ENCODE measurements at places on chromosomes 6 and 20. TPM values are rescaled to one million over a fixed set of nuclear protein-coding genes. Genes with fewer than 3 reads are reported as not detected.

The HLA-DPB1 gene
- 62.2 TPM for polyA plus RNA-seq

- DNase-seq, result no peak
These were observed 191.0 kb downstream of the IBTK start for GRCh38 chr6:82056567-82056966.

GRCh38 chr20:49699200-49699992 is 14.3 kb downstream of the B4GALT5 start:
- DNase-seq, result no peak

DNA sequence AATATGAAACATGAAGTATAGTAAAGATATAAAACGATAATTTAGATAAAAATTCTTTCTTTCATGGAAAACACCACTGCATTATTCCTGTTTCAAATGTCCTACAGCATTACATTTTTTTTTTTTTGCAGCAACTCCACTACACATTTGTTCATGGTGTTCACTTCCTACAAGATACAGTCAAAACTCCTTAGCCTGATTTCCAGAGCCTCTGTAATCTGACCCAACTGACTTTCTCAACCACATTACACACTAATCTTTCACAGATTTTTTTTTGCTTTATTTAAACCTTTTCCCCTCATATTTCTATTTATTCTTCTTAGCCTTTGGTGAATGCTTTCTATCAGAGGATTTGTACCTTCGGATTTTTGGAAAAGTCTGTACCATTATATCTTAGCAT is 176.5 kb upstream of the PDE7B start:
- no peak for DNase-seq

GRCh38 chr20:10971096-10971495 is 297.3 kb upstream of the JAG1 start:
- DNase-seq, result no peak

GRCh38 chr6:47715782-47716181 is 17.4 kb downstream of the ADGRF4 start:
- no peak for DNase-seq

- no peak for DNase-seq
These were observed 145.4 kb downstream of the PRKN start for GRCh38 chr6:162581988-162582780.

The CRISP2 gene
- polyA plus RNA-seq, result 0.38 TPM

The RIMS4 gene
- 1.7 TPM for polyA plus RNA-seq

DNA sequence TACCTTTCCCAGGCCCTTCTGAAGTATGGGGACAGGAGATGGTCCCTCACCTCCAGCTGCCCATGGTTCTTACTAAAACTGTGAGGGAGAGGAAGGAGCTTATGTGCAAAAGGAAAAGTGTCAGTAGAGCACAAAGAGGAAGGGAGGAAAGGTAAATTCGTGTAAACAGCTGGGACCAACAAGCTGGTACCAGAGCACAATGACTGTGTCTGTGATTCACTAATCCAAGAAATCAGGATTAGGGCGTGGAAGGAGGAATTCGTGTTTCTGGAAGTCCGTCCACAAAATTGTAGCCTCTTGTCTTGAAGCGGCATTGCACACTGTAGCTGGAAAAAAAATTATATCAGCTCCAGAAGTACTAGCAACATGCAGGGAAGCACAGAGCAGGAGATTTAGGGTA is 129.0 kb upstream of the RREB1 start:
- no peak for DNase-seq

The TRIM15 gene
- not detected for polyA plus RNA-seq

DNA sequence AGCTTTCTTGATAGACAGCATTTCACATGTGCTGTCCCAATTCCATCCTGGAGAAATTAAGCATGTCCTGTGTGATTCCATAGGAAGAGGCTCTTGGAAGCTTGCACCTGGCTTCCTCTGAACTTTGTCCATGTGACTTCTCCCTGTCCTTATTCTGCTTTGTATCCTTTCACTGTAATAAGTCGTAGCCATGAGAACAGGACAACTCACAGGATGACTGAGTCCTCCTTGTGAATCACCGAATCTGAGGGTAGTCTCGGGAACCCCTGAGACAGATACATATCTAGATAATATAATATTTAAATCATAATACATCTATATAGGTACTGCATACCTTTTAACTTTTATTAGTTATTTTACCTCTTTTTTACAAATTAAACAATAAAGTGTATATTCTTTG is 156.7 kb upstream of the THEMIS start:
- no peak for DNase-seq

GRCh38 chr6:109303164-109303563 is 79.1 kb downstream of the CD164 start:
- no peak for DNase-seq

- DNase-seq, result peak; percentile 48
These were observed 47.7 kb upstream of the POLR1H start for GRCh38 chr6:30013291-30013922.

- DNase-seq, result peak; percentile 52
These were observed 707.0 kb downstream of the EPM2A start for GRCh38 chr6:145028144-145028818.

The RNF182 gene
- polyA plus RNA-seq, result not detected

DNA sequence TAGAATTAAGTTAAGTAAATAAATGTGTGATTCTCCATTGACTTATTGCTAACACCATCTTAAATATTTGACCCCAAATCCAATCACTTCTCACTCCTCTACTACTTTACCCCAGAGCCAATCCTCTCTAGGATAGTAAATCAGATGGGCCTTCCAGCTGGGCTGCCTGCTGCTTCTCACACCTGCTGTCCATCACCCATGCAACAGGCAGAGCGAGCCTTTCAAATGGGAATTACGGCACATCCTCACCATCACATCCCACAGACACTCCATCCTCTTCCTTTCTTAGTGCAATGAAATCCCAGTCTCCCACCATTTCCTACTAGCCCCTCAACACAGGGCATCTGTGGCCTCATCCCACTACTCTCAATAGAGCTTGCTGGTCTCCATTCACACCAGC is 34.0 kb downstream of the HLA-F start:
- DNase-seq, result no peak

The HNF4A gene
- polyA plus RNA-seq, result 1.3 TPM

Data from stomach (tissue), 19 donors.